ENCODE measurements at places on chromosomes 5 and 9. TPM values are rescaled to one million over a fixed set of nuclear protein-coding genes. Genes with fewer than 3 reads are reported as not detected.

The NRARP gene
- 9.2 TPM for polyA plus RNA-seq

The KIF4B gene
- 0.13 TPM for polyA plus RNA-seq

The TRAF1 gene
- polyA plus RNA-seq: 7.5 TPM

The DDX4 gene
- polyA plus RNA-seq: not detected

The COL15A1 gene
- 8.1 TPM for polyA plus RNA-seq

The MEF2C gene
- polyA plus RNA-seq: 70.4 TPM

The NOXA1 gene
- 6.9 TPM for polyA plus RNA-seq

The ADGRD2 gene
- 0.08 TPM for polyA plus RNA-seq

The GOLGA2 gene
- polyA plus RNA-seq: 114 TPM

The FCHO2 gene
- polyA plus RNA-seq: 29.4 TPM

The PHF24 gene
- polyA plus RNA-seq: 0.54 TPM

The FSTL4 gene
- 0.14 TPM for polyA plus RNA-seq

The SLC2A6 gene
- 3.0 TPM for polyA plus RNA-seq

The PCDHA9 gene
- 0.05 TPM for polyA plus RNA-seq

The BARHL1 gene
- polyA plus RNA-seq: not detected

The FAM221B gene
- polyA plus RNA-seq: 0.54 TPM

The CCDC171 gene
- polyA plus RNA-seq: 9.9 TPM

The TRMO gene
- 14.5 TPM for polyA plus RNA-seq

The CDX1 gene
- polyA plus RNA-seq: 0.13 TPM

The HSPA5 gene
- 356 TPM for polyA plus RNA-seq

The SPATA31D4 gene
- polyA plus RNA-seq: not detected

The PCDHB1 gene
- polyA plus RNA-seq: 0.11 TPM

The CCDC180 gene
- 24.1 TPM for polyA plus RNA-seq

The PCDHB4 gene
- polyA plus RNA-seq: 1.7 TPM

The NTNG2 gene
- polyA plus RNA-seq: 0.54 TPM

The CCL27 gene
- polyA plus RNA-seq: 0.79 TPM

The LCN1 gene
- not detected for polyA plus RNA-seq

The ACER2 gene
- 1.9 TPM for polyA plus RNA-seq

The GRXCR2 gene
- not detected for polyA plus RNA-seq

The DNAJB5 gene
- 9.3 TPM for polyA plus RNA-seq

The SLC6A19 gene
- polyA plus RNA-seq: not detected

The NXNL2 gene
- polyA plus RNA-seq: 0.95 TPM

The CCDC183 gene
- 5.9 TPM for polyA plus RNA-seq

The PRR16 gene
- polyA plus RNA-seq: 12.4 TPM

The HTR1A gene
- polyA plus RNA-seq: 0.09 TPM

The CLTB gene
- polyA plus RNA-seq: 57.4 TPM

The SV2C gene
- polyA plus RNA-seq: 0.22 TPM

The SLC31A1 gene
- 14.9 TPM for polyA plus RNA-seq

The ST6GALNAC4 gene
- 16.4 TPM for polyA plus RNA-seq

The UAP1L1 gene
- polyA plus RNA-seq: 8.4 TPM

The CHSY3 gene
- polyA plus RNA-seq: 7.7 TPM

The LRSAM1 gene
- polyA plus RNA-seq: 19.4 TPM

The CORO2A gene
- 10.0 TPM for polyA plus RNA-seq

The EEIG1 gene
- polyA plus RNA-seq: 39.1 TPM

The PCDH12 gene
- polyA plus RNA-seq: 35.7 TPM

The CATSPER3 gene
- polyA plus RNA-seq: 1.1 TPM

The PCDHGB5 gene
- polyA plus RNA-seq: 8.5 TPM

Data from right lung (tissue), 10 donors.